ENCODE measurements at places on chromosomes 6 and 20.
A peak's percentile ranks its signal among the peaks of the same experiment; 100 is the strongest.

DNA sequence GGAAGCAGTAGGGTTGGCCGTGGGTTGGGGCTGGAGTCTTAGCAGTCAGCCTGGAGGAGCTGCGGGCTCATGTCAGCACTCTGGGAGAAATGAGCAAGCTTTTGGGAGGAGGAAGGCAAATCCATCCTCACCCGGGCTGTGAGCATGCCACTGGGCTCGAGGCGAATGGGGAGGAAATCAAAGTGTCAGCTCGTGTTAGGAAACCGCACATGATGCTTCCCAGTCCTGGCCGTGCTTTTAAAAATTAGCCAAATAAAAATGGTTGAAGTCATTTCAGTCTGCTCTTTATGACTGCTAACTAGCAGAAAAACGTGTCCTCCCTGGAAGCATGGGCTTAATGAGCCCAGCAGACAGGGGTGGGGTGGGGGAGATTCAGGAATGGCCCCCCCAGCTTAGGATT lies 98.1 kb downstream of the NFATC2 start:
- no peak for DNase-seq

DNA sequence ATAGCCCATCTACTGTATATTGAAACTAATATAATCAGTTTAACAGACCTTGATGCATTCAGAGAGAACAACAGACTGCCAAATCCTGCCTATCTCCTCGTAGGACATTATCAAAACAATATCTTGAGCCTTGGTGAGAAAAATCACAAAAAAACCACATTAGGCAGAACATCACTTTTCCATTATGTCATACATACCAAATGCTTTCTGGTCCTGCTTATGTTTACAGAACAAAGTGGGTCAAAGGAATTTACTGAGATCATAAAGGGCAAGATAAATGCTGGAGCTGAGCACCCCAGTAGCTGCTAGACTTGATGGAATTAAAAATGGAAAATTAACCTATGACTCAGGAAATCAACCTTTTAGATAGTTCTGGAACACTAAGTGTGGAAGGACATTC lies 195.3 kb upstream of the KCNK16 start:
- DNase-seq, result no peak

DNA sequence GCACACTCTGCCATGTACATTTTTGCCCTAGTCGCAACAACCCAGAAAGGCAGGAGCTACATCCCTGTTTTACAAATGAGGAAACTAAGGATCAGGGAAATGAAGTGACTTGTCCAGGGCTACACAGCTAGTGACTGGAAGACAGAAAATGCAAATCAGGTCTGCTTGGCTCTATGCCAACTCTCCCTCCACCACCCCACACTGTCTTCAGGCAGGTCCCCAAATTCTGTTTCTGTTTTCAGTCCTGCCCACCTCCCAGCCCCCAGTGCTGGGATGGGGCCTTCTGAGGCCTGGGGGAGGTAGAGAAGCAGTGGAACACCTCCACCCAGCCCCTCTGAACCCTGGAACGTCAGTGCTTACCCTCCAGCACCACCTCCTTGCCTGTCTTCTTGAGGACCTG lies 5.1 kb downstream of the SNTA1 start:
- no peak for DNase-seq

DNA sequence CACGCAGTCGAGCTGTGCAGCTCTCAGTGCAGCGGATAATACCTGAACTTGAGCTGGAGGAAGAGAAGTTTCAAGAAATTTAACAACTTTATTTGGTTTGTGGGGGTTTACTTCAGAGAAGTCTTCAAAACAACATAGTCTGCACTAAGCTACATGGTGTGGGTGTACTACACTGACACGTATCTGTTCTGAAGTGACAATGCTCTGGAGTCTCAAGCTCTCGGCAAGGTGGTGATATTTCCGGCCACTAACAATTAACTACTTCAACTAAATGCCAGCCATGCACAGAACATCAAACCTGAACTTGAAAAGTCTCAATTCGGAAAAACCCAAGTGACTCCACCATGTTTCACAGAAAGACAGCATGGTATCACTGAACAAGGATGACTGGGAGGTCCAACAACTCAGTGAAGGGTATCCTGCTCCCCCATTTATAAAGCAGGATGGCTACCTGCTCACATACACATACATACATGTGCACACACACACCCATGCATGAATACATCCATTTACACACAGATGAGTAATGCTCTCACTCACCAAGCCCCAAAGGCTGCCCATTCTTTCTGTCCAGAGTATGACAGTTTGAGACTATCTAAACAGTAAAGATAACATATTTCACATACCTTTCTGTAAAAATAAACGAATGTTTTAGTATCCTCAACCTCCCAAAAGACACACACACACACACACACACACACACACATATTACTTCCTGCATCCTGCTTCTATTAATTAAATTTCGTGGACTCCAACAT lies 15.4 kb upstream of the ANKRD60 start:
- no peak for DNase-seq

GRCh38 chr6:159107451-159108260 lies 61.5 kb upstream of the FNDC1 start:
- DNase-seq, result no peak

GRCh38 chr6:107692351-107692750 lies 131.8 kb downstream of the SCML4 start:
- DNase-seq, result no peak

DNA sequence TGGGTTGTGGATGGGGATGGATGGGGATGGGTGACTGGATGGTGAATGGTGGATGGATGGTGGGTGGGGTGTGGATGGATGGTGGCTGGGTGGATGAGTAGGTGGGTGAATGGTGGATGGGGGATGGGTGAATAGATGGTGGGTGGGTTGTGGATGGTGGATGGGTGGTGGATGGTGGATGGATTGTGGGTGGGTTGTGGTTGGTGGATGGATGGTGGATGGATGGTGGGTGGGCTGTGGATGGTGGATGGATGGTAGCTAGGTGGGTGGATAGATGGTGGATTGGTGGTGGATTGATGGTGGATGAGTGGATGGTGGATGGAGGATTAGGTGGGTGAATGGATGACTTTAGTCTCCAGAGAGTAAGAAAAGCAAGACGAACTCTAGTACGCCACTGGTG lies 57.6 kb downstream of the YTHDF1 start:
- no peak for DNase-seq

- DNase-seq, result no peak
Measured at GRCh38 chr20:19992996-19993908, 23.9 kb upstream of the NAA20 start.

DNA sequence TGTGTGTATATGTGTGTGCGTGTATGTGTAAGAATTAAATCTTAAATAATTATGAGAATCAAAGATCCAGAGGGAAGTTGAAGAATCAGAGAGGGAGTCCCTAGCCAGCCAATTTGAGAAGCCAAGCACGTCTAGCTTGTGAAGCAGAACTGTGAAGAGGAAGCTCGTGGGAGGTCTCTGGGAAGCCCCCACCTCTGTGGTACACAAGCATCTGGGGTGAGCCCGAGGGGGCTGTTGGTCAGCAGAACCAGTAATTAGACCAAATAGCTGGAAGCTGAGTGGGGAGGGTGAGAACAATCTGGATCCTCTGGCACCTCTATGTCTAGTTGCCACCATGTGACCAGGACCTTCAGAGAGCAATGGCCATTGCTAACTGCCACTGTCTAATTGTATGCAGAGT lies 310.0 kb upstream of the PRND start:
- no peak for DNase-seq

GRCh38 chr6:33993091-33993490 lies 152.8 kb downstream of the GRM4 start:
- no peak for DNase-seq

- peak; percentile 83 for DNase-seq
Measured at GRCh38 chr6:10555625-10556309, 34.6 kb downstream of the GCNT2 start.

GRCh38 chr20:33601861-33602260 lies 60.3 kb upstream of the C20orf144 start:
- DNase-seq, result no peak

DNA sequence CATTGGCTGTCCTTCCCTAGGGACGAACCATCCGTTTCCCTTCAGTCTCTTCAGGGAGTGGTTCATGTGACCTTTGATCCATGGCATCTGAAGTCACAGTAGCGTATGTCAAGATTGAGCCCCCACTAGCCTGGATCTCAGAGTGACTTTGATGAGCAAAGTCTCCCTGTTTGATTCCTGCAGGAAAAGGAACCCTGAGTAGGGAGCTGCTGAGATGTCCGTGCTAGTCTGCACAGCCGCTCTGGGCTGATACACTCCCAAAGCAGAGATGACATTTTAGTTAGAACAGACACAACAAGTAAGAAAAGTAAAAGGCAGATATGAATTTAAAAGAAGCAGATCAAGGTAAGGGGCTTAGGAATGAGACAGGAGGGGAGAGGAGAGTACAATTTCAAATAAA lies 899.4 kb downstream of the C6orf118 start:
- DNase-seq, result no peak

Measured in Right ventricle myocardium superior (tissue), 1 donor.